ENCODE measurements at places on chromosomes 1 and 21.

DNA sequence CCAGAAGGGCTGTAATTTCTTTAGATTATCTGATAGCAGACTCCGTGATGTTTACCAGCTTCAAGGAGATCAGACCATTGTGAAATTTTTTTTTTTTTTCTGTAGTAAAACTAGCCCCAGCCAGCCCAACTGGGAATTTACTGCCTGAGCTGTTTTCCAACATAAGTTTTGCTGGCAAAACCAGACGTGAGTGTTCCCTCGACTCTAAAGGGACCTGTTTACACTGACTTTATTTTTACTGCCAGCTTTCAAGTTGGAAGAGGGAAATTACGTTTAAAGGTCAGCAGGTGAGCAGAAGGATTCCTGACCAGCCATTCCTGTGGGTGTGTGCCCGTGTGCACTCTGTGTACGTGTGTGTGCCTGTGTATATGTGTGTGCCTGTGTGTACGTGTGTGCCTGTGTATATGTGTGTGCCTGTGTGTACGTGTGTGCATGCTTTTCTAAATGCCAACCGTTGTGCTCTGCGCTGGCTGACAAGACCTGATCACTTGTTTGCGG lies 374 bp downstream of the MAB21L3 start:
- DNase-seq = no peak
- no peaks in the 10 kb centered on the region for H3K27me3 ChIP-seq
- H3K4me3 ChIP-seq = no peak overlapping the region
- no peaks in the 10 kb centered on the region for H3K36me3 ChIP-seq

GRCh38 chr1:8314346-8315280 lies 3.3 kb upstream of the SLC45A1 start:
- DNase-seq = peak; percentile 79
- peak overlapping the region; percentile 98 for H3K27ac ChIP-seq
- H3K4me1 ChIP-seq = peaks cover 60% of the 10 kb centered on the region
- H3K4me3 ChIP-seq = no peak overlapping the region
- no peaks in the 10 kb centered on the region for H3K27me3 ChIP-seq
- no peaks in the 10 kb centered on the region for H3K36me3 ChIP-seq

- no peak overlapping the region for H3K4me3 ChIP-seq
- no peaks in the 10 kb centered on the region for H3K36me3 ChIP-seq
- DNase-seq = no peak
- no peak overlapping the region for H3K27ac ChIP-seq
Observed at GRCh38 chr1:76824106-76824505, 43.2 kb upstream of the ST6GALNAC5 start.

GRCh38 chr1:43418858-43419257 lies 29.2 kb downstream of the SZT2 start:
- peaks cover 3% of the 10 kb centered on the region for H3K36me3 ChIP-seq
- no peaks in the 10 kb centered on the region for H3K4me1 ChIP-seq
- no peaks in the 10 kb centered on the region for H3K27me3 ChIP-seq
- no peak for DNase-seq
- no peak overlapping the region for H3K4me3 ChIP-seq

- H3K4me3 ChIP-seq = no peak overlapping the region
- no peaks in the 10 kb centered on the region for H3K4me1 ChIP-seq
- H3K36me3 ChIP-seq = no peaks in the 10 kb centered on the region
- no peaks in the 10 kb centered on the region for H3K27me3 ChIP-seq
- no peak overlapping the region for H3K27ac ChIP-seq
- no peak for DNase-seq
Observed at GRCh38 chr1:215517441-215517891, 49.6 kb upstream of the KCTD3 start.

DNA sequence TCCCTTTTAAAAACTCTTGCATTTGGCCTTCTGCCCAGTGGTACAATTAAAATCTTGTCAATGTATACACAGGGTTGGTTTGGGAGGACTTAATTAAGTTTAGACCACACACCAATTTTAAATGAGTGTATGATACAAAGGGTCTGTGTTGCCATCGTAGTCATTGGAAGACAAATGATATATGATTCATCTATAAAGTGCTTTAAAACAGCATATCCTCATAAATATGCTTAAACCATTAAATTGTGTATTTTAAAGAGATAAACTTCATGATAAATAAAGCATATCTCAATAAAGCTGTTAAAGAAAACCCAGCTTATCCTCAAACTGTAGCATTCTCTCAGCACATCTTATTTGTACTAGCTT lies 69.5 kb downstream of the LUZP1 start:
- peaks cover 2% of the 10 kb centered on the region for H3K36me3 ChIP-seq
- peaks cover 46% of the 10 kb centered on the region for H3K4me1 ChIP-seq
- peak overlapping the region; percentile 40 for H3K27ac ChIP-seq
- H3K27me3 ChIP-seq = no peaks in the 10 kb centered on the region
- DNase-seq = no peak

- no peak overlapping the region for H3K27ac ChIP-seq
- H3K4me3 ChIP-seq = no peak overlapping the region
- H3K36me3 ChIP-seq = no peaks in the 10 kb centered on the region
- H3K4me1 ChIP-seq = no peaks in the 10 kb centered on the region
- peaks cover 9% of the 10 kb centered on the region for H3K27me3 ChIP-seq
Observed at GRCh38 chr1:36885540-36886357, 148.6 kb downstream of the GRIK3 start.

- H3K4me3 ChIP-seq = no peak overlapping the region
- H3K4me1 ChIP-seq = no peaks in the 10 kb centered on the region
- peaks cover 34% of the 10 kb centered on the region for H3K36me3 ChIP-seq
- H3K27ac ChIP-seq = no peak overlapping the region
Observed at GRCh38 chr1:223802032-223802431, 43.7 kb downstream of the TP53BP2 start.

- no peak overlapping the region for H3K4me3 ChIP-seq
- no peak for DNase-seq
- H3K4me1 ChIP-seq = no peaks in the 10 kb centered on the region
- no peaks in the 10 kb centered on the region for H3K36me3 ChIP-seq
- H3K27me3 ChIP-seq = no peaks in the 10 kb centered on the region
- H3K27ac ChIP-seq = no peak overlapping the region
Observed at GRCh38 chr1:98078596-98078995, 157.8 kb upstream of the DPYD start.

DNA sequence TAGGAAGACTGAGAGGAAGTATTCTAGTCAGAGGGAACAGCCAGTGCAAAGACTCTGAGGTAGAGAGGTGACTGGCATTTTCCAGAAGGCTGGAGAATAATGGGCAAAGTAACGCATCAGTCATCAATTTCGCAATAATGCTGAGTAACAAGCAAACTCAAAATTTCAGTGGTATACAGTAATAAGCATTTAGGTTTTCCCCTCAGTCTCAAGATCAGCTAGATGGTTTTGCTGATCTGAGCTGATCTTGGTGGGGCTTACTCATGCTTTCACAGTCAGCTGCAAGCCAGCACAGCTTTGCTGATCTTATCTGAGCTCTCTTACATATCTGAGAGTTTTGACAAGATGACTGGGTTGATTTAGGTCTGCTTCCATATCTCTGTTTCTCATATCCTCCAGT lies 108.7 kb downstream of the TSEN15 start:
- DNase-seq = no peak
- no peaks in the 10 kb centered on the region for H3K4me1 ChIP-seq
- no peaks in the 10 kb centered on the region for H3K27me3 ChIP-seq
- H3K36me3 ChIP-seq = no peaks in the 10 kb centered on the region
- H3K4me3 ChIP-seq = no peak overlapping the region

- H3K4me1 ChIP-seq = no peaks in the 10 kb centered on the region
- peaks cover 28% of the 10 kb centered on the region for H3K27me3 ChIP-seq
- peak overlapping the region; percentile 77 for H3K27ac ChIP-seq
- peak overlapping the region; percentile 56 for H3K4me3 ChIP-seq
- DNase-seq = no peak
Observed at GRCh38 chr1:184973272-184974055, 844 bp downstream of the NIBAN1 start.

DNA sequence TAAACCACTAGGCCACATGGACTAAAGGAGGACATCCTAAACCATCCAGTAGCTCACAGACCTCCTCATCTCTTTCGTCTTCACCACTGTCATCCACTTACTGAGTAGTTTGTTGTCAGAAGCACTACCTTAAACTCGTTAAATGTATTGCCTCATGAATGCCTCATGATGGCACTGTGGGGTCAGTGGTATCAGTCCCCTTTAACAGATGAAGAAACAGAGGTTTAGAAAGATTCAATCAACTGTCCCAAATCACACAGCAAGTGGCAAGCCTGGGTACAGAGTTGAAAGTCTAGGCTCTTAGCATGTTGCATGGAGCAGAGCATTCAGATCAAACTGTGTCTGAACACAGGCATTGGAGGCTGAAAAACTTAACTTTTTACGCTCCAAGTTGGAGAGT lies 183.6 kb upstream of the KIAA0040 start:
- H3K27me3 ChIP-seq = no peaks in the 10 kb centered on the region
- no peaks in the 10 kb centered on the region for H3K4me1 ChIP-seq
- H3K27ac ChIP-seq = no peak overlapping the region
- H3K4me3 ChIP-seq = no peak overlapping the region
